ENCODE measurements at places on chromosomes 5 and 9. TPM values are rescaled to one million over a fixed set of nuclear protein-coding genes. Genes with fewer than 3 reads are reported as not detected.

Gene LCN10
- total RNA-seq, result not detected

Gene DND1
- total RNA-seq, result 0.36 TPM

Gene CDH18
- under 0.01 TPM for total RNA-seq

Gene AGXT2
- total RNA-seq, result not detected

Gene SREK1IP1
- total RNA-seq, result 21.5 TPM

Gene SLC36A2
- not detected for total RNA-seq

Gene NCBP1
- total RNA-seq, result 49.3 TPM

Gene YTHDC2
- 26.3 TPM for total RNA-seq

Gene SHISAL2B
- total RNA-seq, result not detected

Gene PLAC8L1
- total RNA-seq, result not detected

Gene ZBTB5
- 11.3 TPM for total RNA-seq

Gene STPG3
- not detected for total RNA-seq

Gene ARSI
- total RNA-seq, result 37.1 TPM

Gene FOXD4L4
- 0.34 TPM for total RNA-seq

Gene SPINK13
- total RNA-seq, result not detected

Gene BSPRY
- total RNA-seq, result 6.1 TPM

Gene RFESD
- total RNA-seq, result 2.4 TPM

Gene RNF183
- not detected for total RNA-seq

Gene MEGF10
- total RNA-seq, result 0.14 TPM

Gene SAXO1
- under 0.01 TPM for total RNA-seq

Gene PCDHA9
- 0.43 TPM for total RNA-seq

Gene BTNL8
- not detected for total RNA-seq

Gene CCDC183
- under 0.01 TPM for total RNA-seq

Gene TCERG1
- total RNA-seq, result 39.3 TPM

Gene FGF18
- 0.07 TPM for total RNA-seq
